ENCODE measurements at places on chromosomes 3 and 15.

GRCh38 chr3:105580296-105580965 is 213.7 kb downstream of the ALCAM start:
- no peak for DNase-seq

DNA sequence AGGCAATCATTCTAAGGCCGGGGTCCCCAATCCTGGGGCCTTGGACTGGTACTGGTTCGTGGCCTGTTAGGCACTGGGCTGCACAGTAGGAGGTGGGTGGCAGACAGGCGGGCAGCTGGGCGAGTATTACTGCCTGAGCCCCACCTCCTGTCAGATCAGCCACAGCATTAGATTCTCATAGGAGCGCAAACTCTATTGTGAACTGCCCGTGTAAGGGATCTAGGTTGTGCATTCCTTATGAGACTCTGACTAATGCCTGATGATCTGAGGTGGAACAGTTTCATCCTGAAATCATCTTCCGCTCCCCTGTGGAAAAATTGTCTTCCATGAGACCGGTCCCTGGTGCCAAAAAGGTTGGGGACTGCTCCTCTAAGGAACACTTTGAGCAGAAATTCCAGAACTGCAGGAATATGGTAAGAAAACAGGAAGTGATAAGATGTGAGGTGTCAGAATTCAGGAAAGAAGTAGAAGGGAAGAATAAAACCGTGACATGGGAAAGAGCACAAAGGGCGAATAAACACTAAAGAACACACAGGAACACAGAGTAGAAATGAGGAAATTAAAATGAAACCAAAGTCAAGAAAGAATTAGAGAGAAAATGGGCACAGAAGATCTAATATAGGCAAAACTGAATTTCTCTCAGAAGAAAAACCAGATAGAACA is 57.6 kb downstream of the PDCD6IP start:
- no peak for DNase-seq

- DNase-seq = no peak
Measured at GRCh38 chr3:125349556-125350165, 25.5 kb downstream of the ZNF148 start.

- DNase-seq = no peak
Measured at GRCh38 chr3:138187296-138188012, at the start of gene ARMC8. Gene ARMC8, plus strand, starts transcription at chr3:138187301. Its CDS starts 254 bp downstream, at chr3:138187555.

GRCh38 chr3:41688595-41689380 is 273.1 kb downstream of the ULK4 start:
- DNase-seq = no peak

GRCh38 chr3:32871273-32871672 is 53.5 kb downstream of the TRIM71 start:
- DNase-seq = no peak

GRCh38 chr3:104411757-104412156 is 955.0 kb upstream of the ALCAM start:
- no peak for DNase-seq

DNA sequence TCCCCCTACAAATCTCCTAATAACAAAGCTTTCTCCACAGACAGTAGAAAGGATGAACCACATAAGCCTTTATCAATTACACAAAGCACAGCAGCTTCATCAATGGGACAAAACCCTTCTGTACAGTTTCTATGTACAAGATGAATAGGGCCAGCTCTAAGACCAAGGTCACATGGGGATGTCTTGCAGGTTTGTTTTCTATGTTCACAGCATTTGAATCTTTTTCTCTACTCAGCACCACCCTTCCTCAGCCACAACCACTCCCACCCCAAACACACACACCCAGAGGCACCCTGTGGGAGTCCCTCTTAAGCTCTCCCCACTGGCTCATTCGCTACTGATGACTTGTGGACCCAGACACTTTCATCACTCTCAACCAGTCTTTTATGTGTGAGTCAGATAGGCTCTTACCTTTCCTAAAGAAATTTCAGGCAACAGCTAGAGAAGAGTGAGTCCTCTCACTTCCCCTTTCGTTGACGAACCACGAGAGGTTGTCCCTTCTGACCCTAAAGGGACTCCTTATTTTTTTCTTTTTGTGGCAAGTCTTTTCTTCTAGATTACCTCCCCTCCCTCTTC is 57.9 kb downstream of the ARHGAP31 start:
- DNase-seq = no peak

DNA sequence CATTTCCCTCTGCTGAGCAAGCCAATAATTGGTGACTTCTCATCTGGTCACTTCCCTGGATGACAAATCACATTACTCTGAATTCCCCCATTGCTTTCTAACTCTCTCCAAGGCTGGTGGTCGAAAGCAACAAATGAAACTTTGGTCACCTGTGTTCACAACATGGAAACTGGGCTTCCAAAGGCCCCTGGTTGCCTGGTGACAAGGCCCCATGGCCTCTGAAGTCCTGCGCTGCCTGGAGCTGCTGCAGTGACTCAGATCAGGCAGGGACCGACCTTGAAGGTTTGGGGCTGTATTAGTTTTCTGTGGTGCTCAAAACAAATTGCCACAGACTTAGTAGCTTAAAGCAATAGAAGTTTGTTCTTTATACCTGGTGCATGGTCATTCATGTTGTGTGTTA is 345.3 kb downstream of the WDR72 start:
- no peak for DNase-seq

DNA sequence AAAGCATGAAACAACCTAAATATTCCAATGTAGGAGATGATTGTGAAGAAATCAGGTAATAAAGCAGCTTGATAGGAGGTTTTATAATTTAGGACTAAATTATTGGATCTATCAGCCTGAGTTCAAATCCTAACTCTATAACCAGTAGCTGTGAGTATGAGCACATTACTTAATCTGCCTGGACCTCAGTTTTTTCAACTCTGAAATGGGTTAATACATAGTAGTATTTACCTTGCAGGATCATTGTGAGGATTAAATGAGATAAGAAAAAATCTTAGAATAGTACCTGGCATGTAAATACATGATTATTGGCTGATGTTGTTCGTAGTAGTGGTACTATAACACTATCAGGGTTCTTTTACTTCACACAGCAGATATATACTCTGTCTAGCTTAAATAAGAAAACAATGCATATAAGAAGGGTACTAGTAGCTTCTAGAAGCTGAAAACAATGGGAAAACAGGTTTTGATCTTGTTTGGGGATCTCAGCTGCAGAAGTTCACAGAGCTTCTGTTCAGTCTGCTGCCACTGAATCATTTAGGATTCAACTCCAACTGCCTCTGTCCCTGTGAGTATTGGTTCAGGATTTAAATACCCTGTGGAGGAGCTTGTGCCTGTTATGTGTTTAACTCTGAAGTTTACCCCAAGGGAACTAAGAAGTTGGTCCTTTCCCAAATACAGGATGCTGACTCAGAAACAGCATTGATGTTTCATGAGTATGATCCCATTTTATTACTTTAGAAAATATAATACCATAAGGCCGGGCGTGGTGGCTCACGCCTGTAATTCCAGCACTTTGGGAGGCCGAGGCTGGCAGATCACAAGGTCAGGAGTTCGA is 34.2 kb downstream of the KAT2B start:
- DNase-seq = no peak

GRCh38 chr3:75193797-75194196 is 470.3 kb upstream of the FRG2C start:
- no peak for DNase-seq

DNA sequence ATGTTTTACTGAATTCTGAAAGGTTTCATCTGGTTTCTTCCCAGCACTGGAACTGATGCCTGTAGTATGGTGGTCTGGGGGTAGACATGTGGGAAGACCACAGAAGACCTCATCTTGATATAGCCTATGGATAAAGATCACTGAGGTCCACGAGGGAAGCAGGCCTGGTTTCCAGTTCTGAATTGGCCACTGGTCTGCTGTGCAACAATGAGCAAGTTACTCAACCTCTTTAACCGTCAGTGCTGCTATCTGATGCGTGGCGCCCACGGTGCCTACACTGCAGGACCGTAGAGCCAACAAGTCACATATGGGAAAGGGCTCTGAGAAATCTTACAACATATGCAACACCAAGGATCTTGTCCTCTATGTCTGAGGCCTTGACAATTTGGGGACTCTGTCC is 13.3 kb downstream of the TLE3 start:
- no peak for DNase-seq

- peak; percentile 77 for DNase-seq
Measured at GRCh38 chr15:64430000-64430735, 30.2 kb upstream of the ZNF609 start.

GRCh38 chr3:18666655-18667054 is 241.5 kb upstream of the SATB1 start:
- no peak for DNase-seq

DNA sequence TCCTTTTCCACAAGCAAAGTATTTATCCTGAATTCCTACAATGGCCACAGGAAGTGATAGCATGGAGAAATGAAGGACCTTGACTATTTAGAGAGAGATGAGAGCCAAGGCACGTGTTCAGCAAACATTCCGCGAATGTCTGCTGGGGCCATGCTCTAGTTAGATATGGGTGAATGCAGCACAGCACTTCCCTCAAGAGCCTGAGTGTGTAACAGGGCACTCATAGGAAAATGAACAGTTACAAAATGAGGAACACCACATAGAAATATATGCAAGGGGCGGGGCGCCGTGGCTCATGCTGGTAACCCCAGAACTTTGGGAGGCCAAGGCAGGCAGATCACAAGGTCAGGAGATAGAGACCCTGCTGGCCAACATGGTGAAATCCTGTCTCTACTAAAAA is 406.9 kb downstream of the NR2F2 start:
- no peak for DNase-seq

DNA sequence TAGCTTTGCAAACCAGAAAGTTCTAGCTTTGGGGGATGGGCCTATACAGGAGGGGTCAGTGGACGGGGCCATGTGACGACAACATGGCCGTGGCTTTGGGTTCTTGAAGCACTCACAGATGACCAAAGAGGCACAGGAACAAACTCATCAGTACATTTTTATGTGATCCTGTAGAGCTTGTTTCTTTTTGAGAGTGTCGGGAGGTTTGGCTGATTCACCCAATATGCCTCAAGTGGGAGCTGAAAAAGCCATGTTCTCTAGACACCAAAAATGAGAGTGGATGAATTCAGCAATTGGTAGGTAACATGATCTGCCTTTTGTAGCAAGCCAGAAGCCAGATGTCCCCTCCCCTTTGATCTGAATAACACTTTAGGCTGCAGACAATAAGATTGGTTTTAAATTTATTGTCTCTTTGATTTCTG is 30.1 kb downstream of the GREM1 start:
- DNase-seq = no peak

- DNase-seq = no peak
Measured at GRCh38 chr3:121692010-121692699, 31.5 kb upstream of the HCLS1 start.

DNA sequence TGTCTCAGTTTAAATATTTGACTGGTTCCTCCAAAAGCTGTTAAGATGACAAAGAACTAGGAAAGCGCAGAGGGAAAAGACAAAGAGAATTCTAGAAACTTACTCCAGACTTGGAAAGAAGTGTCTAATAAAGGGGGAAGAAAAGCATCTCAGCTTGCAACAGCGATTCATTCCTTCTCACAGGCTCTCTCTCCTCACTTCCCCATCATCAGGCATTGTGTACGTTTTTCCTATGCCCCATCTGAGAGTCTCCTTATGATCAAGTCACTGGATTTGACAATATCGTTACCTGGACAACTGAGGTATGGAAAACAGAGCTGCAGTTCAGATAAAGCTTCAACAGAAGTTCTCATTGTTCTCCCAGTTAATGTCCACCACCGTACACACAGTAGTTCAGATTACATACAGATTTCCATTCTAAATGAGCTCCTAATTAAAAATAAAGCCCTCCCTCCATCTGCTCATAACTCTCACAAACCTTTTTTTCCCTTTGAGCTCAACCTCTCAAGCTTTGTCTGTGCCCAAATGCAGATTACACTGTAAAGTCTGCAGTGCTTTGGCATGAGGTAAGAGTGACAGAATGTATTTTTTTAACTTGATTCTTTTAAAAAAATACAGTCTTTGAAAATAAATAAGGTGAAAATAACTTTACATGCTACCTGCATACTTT is 254.4 kb upstream of the THBS1 start:
- DNase-seq = no peak

GRCh38 chr15:31135523-31135922 is 34.0 kb upstream of the TRPM1 start:
- DNase-seq = no peak

DNA sequence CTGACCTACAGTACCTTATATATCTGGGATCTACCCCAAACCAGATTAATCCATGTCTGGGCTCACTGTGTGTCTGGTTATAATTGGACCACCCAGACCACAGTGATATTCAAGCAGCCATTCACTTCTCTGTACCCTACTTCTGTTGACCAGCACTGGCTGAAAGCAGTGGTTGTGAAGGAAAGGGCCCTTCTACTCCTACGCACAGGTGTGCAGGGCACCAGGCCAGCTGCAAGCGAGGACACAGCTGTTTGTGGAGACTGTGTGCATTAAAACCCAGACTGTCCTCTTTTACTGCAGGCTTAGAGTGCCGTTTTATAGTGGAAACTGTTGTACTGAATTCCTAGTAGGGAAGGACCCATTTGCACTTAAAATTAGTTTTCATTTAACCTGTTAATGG is 29.5 kb downstream of the CTDSPL start:
- DNase-seq = no peak

DNA sequence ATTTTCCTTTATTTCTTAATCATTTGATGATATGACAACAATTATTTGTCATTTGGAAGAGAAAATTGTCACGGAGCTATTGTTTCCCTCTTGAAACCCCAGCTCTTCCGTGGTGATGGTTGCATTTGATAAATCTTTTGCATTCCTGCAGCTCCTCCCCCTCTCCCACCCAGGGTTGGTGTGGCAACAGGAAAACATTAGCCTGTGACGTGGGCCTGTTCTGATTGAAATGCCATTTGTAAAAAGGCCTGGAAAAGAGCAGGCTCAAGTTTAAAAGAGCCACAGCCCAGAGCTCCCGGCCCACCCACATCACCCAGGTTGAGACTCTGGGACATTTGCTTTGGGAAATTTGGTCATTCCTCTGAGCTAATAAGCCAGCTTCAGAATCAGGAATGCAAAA is 282.5 kb downstream of the RPLP1 start:
- no peak for DNase-seq

DNA sequence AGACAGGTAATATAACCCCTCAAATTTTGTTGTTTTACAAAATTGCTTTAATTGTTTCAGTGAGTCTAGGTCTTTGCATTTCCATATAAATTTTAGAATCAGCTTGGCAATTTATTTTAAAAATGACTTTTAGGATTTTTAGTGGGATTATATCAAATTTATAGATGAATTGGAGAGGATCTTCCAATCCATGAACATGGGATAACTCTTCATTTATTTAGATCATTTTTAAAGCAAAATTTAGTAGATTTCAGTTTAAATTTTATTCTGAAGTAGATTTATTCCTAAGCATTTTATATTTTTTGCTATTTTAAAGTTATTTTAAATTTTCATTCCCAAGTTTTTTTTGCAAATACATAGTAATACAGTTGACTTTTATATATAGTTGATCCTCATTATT is 58.1 kb upstream of the THSD4 start:
- no peak for DNase-seq

DNA sequence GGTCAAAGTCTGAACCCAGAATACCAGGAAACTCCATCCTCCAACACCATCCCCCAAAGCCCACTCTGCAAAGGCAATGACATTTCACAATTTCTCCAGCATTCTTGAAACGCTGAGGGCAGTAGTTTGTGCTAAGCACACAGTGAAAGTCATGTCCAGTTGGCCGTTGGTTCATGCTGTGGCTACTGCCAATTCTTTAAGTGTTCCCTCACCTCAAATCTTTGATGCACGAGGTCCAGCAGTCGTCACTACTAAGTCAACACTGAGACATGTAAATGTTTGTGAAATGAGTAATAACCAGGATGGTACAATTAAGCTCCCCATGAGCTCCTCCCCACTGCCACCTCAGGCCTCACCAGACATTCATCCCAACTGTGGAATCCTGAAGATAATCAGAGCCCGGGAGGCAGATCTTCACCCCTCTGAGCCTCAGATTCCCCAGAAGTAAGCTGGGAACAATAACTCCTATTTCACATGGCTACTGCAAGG is 7.0 kb downstream of the SUCLG2 start:
- DNase-seq = no peak

Data from DND-41 (cell line).